ENCODE measurements at places on chromosomes 12 and 14. TPM values are rescaled to one million over a fixed set of nuclear protein-coding genes. Genes with fewer than 3 reads are reported as not detected.

GRCh38 chr14:54219261-54220070 lies 177.3 kb upstream of the CDKN3 start:
- DNase-seq: no peak
- no peaks in the 10 kb centered on the region for H3K36me3 ChIP-seq
- no peak overlapping the region for H3K27ac ChIP-seq
- H3K4me1 ChIP-seq: peaks cover 14% of the 10 kb centered on the region

- H3K4me1 ChIP-seq: peaks cover 16% of the 10 kb centered on the region
- peak overlapping the region; percentile 67 for H3K27ac ChIP-seq
- H3K27me3 ChIP-seq: no peaks in the 10 kb centered on the region
- peak overlapping the region; percentile 53 for H3K4me3 ChIP-seq
- no peaks in the 10 kb centered on the region for H3K36me3 ChIP-seq
These were observed 103.8 kb upstream of the ETV6 start for GRCh38 chr12:11545484-11546330.

GRCh38 chr14:64970776-64971477 lies 1.2 kb downstream of the RAB15 start:
- peaks cover 9% of the 10 kb centered on the region for H3K4me1 ChIP-seq
- DNase-seq: no peak
- peaks cover 3% of the 10 kb centered on the region for H3K27me3 ChIP-seq
- H3K27ac ChIP-seq: no peak overlapping the region
- H3K4me3 ChIP-seq: peak overlapping the region; percentile 74

DNA sequence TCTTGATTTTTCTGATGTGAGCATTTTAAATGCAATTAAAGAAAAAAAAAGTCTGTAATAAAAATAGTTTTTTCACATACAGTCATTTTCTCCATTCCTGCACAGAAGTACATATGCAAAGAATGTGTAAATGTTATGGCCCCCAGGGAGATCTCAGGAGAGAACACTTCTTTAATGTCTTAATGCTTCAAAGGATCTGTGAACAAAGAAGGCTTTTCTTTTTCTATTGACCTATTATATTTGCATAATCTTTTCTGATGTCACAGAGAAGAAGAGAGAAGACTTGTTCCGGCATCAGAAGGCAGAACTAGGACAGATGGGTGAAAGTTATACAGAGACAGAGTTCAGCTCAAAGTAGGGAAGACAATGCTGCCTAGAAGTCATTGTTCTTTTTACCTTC lies 413.5 kb upstream of the STXBP6 start:
- H3K36me3 ChIP-seq: no peaks in the 10 kb centered on the region
- no peak for DNase-seq
- no peak overlapping the region for H3K27ac ChIP-seq
- no peaks in the 10 kb centered on the region for H3K4me1 ChIP-seq
- H3K27me3 ChIP-seq: no peaks in the 10 kb centered on the region

- H3K27me3 ChIP-seq: no peaks in the 10 kb centered on the region
- no peak overlapping the region for H3K27ac ChIP-seq
- no peaks in the 10 kb centered on the region for H3K4me1 ChIP-seq
- H3K4me3 ChIP-seq: no peak overlapping the region
- H3K36me3 ChIP-seq: peaks cover 4% of the 10 kb centered on the region
These were observed 78.8 kb downstream of the SEC23A start for GRCh38 chr14:39023939-39024871.

- no peaks in the 10 kb centered on the region for H3K4me1 ChIP-seq
- no peaks in the 10 kb centered on the region for H3K36me3 ChIP-seq
- H3K27ac ChIP-seq: no peak overlapping the region
- DNase-seq: no peak
- H3K27me3 ChIP-seq: peaks cover 21% of the 10 kb centered on the region
- H3K4me3 ChIP-seq: no peak overlapping the region
These were observed 51.3 kb downstream of the KCNA5 start for GRCh38 chr12:5094986-5095385.

DNA sequence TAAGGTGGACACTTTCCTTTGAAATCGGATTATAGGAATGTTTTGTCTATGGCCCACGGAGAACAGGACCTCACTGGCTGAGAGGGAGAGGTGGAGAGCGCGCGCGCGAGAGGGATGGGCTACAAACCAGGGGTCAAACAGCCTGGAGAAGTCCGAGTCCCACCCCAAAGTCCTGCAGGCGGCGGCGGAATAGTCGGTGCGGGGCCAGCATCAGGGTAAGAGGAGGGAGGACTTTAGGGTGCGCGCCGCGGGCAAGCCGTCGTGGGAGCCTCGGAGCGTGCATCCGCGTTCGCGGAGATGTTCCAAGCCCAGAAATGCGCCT lies 3.3 kb upstream of the HOXC8 start:
- peaks cover 78% of the 10 kb centered on the region for H3K27me3 ChIP-seq
- H3K27ac ChIP-seq: no peak overlapping the region
- DNase-seq: no peak
- peaks cover 22% of the 10 kb centered on the region for H3K4me1 ChIP-seq

- no peaks in the 10 kb centered on the region for H3K36me3 ChIP-seq
- no peak overlapping the region for H3K27ac ChIP-seq
- peaks cover 37% of the 10 kb centered on the region for H3K27me3 ChIP-seq
- no peak overlapping the region for H3K4me3 ChIP-seq
- H3K4me1 ChIP-seq: no peaks in the 10 kb centered on the region
These were observed 4.3 kb downstream of the RTL1 start for GRCh38 chr14:100898935-100899883.

GRCh38 chr14:89542786-89543424 lies 125.9 kb upstream of the FOXN3 start:
- no peak overlapping the region for H3K27ac ChIP-seq
- H3K36me3 ChIP-seq: peaks cover 7% of the 10 kb centered on the region
- DNase-seq: no peak
- no peaks in the 10 kb centered on the region for H3K27me3 ChIP-seq
- H3K4me3 ChIP-seq: no peak overlapping the region
- H3K4me1 ChIP-seq: peaks cover 12% of the 10 kb centered on the region

MSI1 gene
- total RNA-seq: not detected

RNASE4 gene
- total RNA-seq: 1.0 TPM

VWF gene
- total RNA-seq: not detected

SLC39A5 gene
- 1.00 TPM for total RNA-seq

VDR gene
- total RNA-seq: 0.86 TPM

SARNP gene
- total RNA-seq: 53.6 TPM

SDR9C7 gene
- total RNA-seq: not detected

INSM2 gene
- not detected for total RNA-seq

AGAP2 gene
- 17.5 TPM for total RNA-seq

KLRB1 gene
- total RNA-seq: not detected

PARPBP gene
- total RNA-seq: 4.6 TPM

ACRBP gene
- 5.4 TPM for total RNA-seq

Measured in activated B cell treated with CpG ODN at 0.5 μM for 24 hours (primary cell).